ENCODE measurements at places on chromosomes 4 and X. TPM values are rescaled to one million over a fixed set of nuclear protein-coding genes. Genes with fewer than 3 reads are reported as not detected.

Gene USP17L12
- total RNA-seq, result not detected

Gene TBC1D25
- total RNA-seq, result 12.0 TPM

Gene SOWAHD
- total RNA-seq, result 9.6 TPM

Gene CHIC2
- total RNA-seq, result 30.1 TPM

Gene CWH43
- total RNA-seq, result 2.3 TPM

Gene SHROOM4
- total RNA-seq, result 33.2 TPM

Gene SNCA
- 7.8 TPM for total RNA-seq

Gene BTC
- 2.9 TPM for total RNA-seq

Gene KIT
- 28.5 TPM for total RNA-seq

Gene AKAP14
- 4.8 TPM for total RNA-seq

Gene MAGEA1
- not detected for total RNA-seq

Gene F11
- total RNA-seq, result 20.5 TPM

Gene CEP44
- total RNA-seq, result 17.0 TPM

Gene CLDN22
- not detected for total RNA-seq

Gene CCDC120
- 9.5 TPM for total RNA-seq

Gene ABCG2
- 9.1 TPM for total RNA-seq

Gene SPARCL1
- total RNA-seq, result 299 TPM

Gene CDS1
- 24.4 TPM for total RNA-seq

Gene FAM114A1
- 41.6 TPM for total RNA-seq

Gene NAP1L3
- total RNA-seq, result 0.95 TPM

Gene SSX3
- not detected for total RNA-seq

Gene RAB39B
- 0.95 TPM for total RNA-seq

Gene SPANXN4
- not detected for total RNA-seq

Gene ANKRD50
- total RNA-seq, result 22.5 TPM

Gene SMR3B
- total RNA-seq, result not detected

Gene PDE6B
- total RNA-seq, result 5.5 TPM

Gene UGT2A1
- not detected for total RNA-seq

Gene GABRG1
- total RNA-seq, result not detected

Gene KIAA1210
- not detected for total RNA-seq

All from lower lobe of right lung (tissue), 2 donors.